ENCODE measurements at places on chromosomes 13 and 19.
A peak's percentile ranks its signal among the peaks of the same experiment; 100 is the strongest.

- DNase-seq: peak; percentile 30
These were observed 12.5 kb upstream of the MAP1S start for GRCh38 chr19:17706750-17707181.

- DNase-seq: no peak
These were observed 370.7 kb downstream of the HS6ST3 start for GRCh38 chr13:96460609-96461008.

GRCh38 chr19:11797491-11797890, 832 bp upstream of the ZNF491 start:
- DNase-seq: peak; percentile 86

- no peak for DNase-seq
These were observed 1.3 kb upstream of the KBTBD6 start for GRCh38 chr13:41133951-41134350.

DNA sequence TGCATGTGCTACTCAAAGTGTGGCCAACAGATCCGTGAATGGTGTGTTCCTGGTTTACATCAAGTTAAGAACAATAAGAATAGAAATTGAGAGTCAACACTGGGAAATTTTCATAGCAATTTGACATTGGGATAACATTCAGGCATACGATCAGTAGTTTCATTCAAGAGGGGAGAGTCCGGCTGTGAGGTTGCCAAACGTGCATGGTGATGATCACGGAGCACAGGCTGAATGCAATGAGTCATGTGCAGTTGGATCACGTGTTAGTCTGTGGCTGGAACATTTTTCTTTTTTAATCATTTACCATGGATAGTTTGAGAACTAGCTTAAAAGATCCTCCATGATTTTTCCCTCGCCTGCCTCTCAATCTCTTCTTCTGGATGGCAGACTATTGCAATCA, 2.5 kb upstream of the DCT start:
- DNase-seq: no peak

DNA sequence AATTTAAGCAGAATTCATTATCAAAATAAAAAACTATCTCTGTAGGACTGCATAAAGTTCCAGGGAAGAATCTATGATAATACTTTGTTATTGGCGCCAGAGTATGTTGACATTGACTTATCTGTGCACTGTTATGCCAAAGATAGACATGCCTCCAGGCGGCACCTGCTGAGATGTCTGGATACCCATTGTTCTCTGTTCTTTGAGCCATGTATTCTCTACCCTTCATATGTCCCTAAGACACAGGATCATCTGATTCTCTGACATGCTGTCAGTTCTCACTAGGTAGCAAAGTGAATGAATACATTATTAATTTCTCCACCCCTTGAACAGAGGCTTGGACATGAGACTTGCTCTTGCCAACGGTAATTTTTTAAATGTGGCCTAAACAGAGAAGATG, 517.8 kb upstream of the SLITRK5 start:
- DNase-seq: no peak

DNA sequence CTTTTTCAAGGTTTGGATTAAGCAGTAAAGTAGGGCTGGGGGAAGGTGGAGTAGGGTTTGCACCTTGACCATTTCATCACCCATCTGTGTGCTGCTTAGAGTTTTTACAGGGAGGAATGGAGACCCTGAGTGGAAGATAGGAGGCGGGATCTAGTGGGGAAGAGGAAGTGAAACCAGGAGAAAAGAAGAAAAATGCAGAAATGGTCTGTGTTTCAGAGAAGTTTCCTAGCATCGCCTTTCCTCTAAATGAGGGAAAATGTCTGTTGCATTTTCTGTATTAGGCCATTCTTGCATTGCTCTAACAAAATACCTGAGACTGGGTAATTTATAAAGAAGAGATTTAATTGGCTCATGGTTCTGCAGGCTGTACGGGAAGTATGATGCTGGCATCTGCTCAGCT, 64.1 kb downstream of the TPT1 start:
- DNase-seq: no peak

DNA sequence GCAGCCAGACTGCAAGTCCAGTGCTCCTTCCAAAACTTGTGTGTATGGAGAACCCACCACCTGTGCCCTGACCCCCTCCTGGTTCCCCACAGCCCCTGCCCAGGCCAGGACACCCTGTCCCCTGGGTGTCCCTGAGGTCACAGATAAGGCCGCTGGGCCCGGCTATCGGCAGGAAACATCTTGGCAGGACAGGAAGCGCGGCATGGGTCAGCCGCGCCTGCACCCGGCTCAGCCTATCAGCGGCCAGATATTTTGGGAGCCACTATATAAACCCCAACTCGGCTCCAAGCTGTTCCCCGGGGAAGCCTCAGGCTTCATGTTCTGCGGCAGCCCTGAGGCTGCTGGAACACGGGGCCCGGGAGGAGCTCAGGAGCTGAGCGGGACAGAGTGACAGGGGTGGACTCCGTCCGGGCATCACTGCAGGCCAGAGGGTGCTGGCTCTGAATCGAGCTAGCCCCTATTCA, 60.8 kb downstream of the AP1M1 start:
- no peak for DNase-seq

GRCh38 chr19:19361075-19361594, 40.5 kb downstream of the MAU2 start:
- peak; percentile 85 for DNase-seq

DNA sequence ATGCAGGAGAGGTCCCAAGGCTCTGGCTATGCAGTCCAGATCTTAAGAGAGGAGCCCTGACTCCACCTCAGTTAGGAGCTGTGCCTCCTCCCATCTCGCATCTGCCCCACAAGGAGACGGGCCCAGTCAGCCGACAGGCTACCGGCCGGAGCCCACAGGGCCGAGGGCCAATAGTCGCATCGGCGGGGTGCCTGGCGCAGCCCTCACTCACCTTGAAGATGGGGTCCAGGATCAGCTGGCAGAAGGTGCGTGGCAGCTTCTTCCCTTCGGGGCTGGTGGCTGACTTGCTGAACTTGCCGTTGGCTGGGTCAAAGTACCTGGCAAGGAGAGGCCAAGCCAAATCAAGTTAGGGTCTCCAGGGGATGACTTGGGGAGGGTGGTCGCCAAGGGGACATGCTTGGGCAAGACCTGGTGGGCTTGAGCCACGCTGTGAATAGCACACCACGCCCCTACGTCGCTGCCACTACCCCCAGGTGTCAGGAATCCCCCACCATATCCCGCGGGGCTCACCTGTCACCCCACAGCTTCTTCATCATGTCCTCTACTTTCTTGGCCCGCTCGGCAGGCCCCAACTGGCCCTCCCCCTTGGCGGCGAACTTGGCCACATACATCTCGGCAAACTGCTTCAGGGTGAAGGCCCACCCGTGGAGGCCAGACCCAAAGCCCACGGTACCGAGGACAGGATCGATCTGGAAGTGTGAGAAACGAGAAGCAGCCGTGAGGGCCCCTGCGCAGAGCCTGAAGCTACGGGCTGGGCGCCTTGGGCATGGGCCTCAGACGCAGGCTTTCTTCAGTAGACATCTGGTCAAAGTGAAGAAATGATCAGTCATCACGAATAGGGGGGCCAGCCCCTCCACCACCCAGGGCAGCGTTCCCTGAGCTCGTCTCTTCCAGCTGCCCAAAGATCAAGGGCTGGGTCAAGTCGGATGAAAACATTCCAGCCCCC, 3.3 kb downstream of the EEF2 start:
- DNase-seq: no peak

GRCh38 chr19:12140545-12141404, 625 bp upstream of the ZNF20 start:
- DNase-seq: peak; percentile 92

GRCh38 chr13:92739306-92739818, 487.2 kb upstream of the GPC6 start:
- DNase-seq: no peak

DNA sequence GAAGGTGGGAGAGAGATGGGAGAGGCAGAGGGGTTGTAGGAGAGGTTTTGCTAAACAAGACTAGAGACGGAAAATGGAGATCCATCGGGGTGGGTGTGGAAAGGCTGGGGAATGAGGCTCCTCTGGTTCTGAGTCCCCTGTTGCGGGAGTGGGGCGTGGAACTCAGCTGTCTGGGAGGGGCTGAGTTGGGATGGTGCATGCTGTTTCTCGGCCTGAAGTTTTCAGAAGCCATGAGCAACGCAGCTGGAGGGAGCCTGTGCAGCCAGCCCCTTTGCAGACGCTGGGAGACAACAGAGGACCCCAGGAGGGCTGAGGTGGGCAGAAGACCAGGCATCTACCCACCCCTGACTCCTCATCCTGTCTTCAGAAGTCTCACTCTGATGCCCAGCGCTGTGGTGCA, 7.4 kb upstream of the GIPR start:
- no peak for DNase-seq

DNA sequence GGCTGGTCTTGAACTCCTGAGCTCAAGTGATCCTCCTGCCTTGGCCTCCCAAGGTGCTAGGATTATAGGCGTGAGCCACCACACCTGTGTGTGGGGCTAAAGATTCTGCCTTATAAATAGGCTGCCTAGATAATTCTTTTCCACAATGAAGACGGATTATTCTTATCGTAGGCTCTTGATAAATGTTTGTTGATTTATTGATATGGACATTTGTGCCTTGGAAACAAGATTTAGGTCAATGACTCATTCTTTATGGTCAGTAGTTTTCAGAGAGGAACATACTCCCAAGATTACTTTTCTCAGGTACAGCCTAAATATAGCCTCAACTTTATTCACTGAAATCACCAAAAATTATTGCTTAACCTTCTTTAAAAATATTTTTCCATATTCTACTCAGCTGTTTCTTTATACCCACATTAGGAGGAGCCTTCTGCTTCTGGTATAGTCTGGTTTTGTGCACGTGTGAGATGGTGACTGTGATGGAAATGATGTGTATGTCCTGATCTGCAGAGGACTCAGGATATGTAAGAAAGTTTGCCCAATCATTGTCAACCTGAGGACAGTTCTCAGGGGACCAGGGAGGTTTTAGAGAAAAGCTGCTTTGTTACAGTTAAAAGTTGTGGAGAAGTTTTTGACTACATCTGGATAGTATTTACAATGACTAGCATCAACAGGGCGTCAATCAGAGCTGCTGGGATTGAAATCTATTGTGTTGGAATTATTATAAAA, 208.9 kb downstream of the DNAJC15 start:
- no peak for DNase-seq

DNA sequence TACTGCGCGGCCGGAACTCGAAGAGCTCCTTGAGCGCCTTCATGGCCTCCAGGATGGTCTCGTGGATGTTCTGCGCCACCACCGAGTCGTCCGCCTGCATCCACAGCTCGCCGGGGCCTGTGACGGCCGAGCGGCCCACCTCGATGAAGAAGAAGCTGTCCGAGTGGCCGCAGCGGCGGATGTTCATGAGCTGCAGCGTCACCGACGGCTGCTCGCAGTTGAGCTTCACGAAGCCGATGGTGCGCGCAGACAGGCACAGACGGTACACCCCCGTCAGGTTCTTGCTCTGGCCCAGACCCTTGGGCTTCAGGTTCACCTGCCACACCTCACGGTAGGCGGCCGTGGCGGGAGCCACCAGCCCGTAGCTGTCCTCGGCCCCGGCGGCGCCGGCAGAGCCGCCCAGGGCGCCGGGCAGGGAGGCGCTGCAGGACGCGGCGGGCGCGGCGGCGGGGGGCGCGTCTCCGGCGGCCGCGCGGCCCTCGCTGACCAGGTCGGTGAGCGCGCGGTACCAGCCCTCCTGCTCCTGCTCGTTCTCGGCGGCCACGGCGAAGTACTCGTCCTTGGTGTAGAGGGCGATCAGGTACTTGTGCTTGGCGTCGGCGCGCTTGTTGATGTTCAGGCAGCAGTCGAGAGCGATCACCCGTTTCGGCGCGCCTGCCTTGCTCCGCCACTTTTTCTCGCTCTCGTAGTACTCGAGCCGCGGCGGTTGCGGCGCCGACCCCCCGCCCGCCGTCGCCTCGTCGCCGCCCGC, 1.1 kb downstream of the IRS2 start:
- DNase-seq: peak; percentile 67

DNA sequence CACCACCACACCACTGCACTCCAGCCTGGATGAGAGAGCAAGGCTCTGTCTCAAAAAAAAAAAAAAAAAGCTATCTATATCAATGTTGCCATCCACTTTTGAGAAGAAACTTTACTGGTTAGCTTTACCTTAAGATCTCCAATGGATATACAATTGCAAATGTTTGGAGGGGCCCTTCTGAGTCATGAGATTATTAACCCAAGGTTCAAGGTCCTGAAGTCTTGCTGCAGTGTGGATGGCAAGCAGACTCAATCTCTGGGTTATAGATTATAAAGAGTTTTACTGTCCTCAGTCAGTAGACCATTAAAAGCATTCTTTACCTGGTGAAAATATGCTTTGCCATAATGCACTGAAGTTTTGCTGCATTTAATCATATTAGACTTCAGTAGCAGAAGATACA, 3.7 kb upstream of the ZNF431 start:
- DNase-seq: no peak

GRCh38 chr13:46304546-46304945, 82.5 kb downstream of the RUBCNL start:
- DNase-seq: no peak

GRCh38 chr13:30107521-30108136, 199.7 kb downstream of the KATNAL1 start:
- DNase-seq: no peak

DNA sequence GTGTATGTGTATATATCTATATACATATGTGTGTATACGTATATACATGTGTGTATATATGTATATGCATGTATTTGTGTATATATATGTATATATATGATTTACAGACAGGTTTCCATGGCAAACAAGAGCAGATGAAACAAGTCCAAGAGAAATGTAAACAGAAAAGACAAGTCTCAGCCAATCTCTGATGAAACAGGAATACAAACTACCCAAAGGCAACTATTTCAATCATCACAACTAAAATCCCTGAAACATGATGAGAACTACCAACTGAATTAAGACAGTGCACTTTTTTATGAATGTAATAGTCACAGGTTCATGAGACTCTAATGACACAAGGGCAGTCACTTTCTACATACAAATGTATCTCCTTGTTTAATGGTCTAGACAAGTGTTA, 140.2 kb downstream of the TNFRSF19 start:
- no peak for DNase-seq

GRCh38 chr13:65985612-65986011, 1244.5 kb downstream of the PCDH9 start:
- no peak for DNase-seq

DNA sequence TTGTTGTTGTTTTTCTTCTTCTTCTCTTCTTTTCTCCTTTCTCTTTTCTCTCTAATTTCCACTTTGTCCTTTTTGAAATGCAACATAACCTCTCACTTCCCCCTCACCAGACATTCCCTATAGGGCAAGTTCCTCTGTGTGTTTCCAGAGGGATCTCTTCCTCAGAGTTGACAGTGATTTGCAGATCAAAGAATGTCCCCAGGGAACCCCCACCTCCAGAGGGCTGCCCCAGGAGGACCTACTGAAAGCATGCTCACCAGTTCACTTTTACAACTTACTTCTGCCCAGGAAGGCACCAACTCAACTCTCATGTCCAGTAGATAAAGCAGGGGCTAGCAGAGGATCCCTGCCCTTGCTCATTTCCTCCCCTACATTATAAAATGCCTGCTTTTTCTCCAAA, 1648.0 kb downstream of the PCDH9 start:
- DNase-seq: no peak

All from activated CD4-positive, alpha-beta T cell treated with anti-CD3 and anti-CD28 coated beads for 48 hours (primary cell).